Activated CD4-positive, alpha-beta T cell treated with anti-CD3 and anti-CD28 coated beads, Interleukin-2, amount 50 U/mL, for 48 hours (primary cell): ENCODE measurements at places on chromosomes 6 and 20.

GRCh38 chr6:12767016-12767415, 50.4 kb downstream of the PHACTR1 start:
- DNase-seq: no peak

- no peak for DNase-seq
Observed at GRCh38 chr6:118216751-118217150, 309.7 kb downstream of the SLC35F1 start.

DNA sequence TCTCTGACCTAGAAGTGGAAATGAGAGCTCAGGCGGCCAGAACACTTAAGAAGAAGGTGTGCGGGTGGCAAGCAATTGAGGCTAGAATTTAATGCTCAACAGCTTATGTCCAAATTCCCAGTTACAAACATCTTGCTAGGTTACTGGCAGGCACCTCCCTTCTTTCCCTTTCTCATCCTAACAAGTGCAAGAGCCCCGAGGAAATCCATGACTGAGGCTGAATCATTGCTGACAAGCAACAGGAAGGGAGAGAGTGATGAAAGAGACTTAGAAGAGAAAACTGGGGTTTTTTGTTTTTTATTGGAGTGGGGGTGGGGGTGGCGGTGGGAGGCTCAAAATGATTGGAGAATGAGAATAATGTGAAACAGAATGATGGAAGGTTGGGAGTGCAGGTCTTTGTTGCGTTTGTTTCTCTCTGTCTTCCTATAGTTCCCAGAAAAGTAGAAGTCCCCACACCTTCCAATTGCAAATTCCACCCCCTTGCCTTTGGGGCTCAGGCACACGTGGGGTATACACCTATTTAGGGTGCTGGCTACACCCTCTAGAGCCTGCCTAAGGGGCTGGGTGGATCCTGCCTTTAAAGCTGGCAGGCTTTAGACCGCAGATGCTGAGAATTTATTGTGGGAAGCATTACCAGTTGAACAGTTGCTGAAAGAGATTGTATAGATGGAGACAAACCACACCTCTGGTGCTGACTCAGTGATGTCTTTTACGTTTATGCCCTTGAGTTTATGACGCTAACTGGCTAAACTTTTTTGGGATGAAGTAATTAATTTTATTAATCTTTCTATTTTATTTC, 1.4 kb downstream of the FAM83B start:
- DNase-seq: no peak

- peak; percentile 67 for DNase-seq
Observed at GRCh38 chr20:10673842-10674683, at the start of gene JAG1. JAG1 (minus strand) TSS chr20:10673999; CDS start chr20:10673530, 469 bp downstream.

DNA sequence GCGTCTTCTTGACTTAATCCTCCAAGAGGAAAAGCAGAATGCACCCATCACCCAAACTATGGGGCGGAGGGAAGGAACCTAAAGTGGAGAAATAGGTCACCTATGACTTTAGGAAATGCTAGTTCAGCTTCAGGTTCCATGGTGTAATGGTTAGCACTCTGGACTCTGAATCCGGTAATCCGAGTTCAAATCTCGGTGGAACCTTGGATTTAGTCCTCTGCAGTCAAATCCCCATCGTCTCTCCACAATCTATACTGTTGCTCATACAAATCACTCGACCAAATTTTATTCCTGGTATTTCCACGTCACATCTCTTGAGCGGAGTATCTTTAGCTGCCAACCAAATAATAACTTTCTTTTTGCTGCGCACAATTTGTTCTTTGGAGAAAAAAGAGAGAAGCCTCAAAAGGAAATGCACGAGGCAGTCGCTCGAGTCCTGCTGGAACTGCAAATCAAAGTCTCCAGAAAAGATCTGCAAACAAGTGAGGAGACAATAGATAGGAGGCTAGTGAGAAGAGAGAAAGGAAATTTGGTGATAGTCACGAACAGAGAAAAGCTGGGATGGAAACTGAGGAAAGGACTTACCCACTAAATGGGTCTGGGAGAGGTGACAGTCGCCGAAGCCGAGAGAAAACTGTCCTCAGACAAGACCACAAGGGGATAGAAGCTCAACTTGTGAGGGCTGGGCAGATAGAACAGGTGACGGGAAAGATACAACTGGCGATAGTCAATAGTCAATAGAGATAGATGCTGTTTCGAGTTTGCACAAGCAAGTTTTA, 16.6 kb downstream of the POM121L2 start:
- DNase-seq: no peak

DNA sequence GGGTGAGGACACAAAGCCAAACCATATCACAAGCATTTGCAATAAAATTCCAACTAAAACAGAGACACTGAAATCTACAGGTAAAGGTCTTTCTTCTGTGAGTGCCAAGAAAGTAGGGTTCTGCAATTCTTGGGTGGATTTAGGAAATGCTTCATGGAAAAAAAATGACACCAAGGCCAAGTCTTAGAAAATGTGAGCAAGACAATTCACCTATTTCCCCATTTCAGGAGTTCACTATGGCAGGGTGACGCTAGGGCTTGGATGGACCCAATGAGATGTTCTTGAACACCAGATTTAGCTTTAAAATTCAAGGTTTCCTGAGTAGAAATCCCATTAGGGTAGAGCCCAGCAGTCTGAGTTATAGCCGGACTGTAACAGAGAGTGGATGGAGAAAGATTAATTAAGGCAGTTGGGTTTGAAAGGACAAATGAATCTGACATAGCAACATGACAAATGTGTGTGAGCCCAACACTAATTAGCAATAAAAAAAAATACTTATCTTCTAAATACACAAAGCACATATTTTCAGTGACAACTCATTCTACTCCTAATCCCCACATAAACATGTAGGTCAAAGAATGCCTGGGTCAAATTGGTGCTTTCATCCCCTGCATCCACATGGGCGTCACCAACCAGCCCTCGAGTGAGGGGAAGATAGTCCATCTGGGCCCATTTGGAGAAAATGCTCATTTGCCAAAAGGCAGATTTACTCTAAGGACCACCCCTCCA, 180.4 kb upstream of the JARID2 start:
- no peak for DNase-seq

- no peak for DNase-seq
Observed at GRCh38 chr6:49087369-49087768, 375.7 kb downstream of the MMUT start.

GRCh38 chr6:79030511-79030910, 47.5 kb downstream of the PHIP start:
- no peak for DNase-seq

- no peak for DNase-seq
Observed at GRCh38 chr6:40922281-40922680, 116.7 kb downstream of the UNC5CL start.

DNA sequence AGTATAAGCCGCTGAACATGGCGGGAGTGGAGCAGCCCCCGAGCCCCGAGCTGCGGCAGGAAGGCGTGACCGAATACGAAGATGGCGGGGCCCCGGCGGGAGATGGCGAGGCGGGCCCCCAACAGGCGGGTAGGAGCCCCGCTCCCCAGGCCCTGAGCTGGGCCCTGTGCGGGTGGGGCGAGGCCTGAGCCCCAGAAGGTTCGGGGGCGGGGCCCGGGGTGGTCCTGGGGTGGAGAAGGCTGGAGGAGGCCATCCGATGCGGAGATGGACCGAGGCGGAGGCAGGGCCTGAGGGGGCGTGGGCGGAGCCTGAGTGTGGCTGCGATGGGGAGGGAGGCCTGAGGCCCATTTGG, 7.1 kb downstream of the L3MBTL1 start:
- DNase-seq: peak; percentile 12

DNA sequence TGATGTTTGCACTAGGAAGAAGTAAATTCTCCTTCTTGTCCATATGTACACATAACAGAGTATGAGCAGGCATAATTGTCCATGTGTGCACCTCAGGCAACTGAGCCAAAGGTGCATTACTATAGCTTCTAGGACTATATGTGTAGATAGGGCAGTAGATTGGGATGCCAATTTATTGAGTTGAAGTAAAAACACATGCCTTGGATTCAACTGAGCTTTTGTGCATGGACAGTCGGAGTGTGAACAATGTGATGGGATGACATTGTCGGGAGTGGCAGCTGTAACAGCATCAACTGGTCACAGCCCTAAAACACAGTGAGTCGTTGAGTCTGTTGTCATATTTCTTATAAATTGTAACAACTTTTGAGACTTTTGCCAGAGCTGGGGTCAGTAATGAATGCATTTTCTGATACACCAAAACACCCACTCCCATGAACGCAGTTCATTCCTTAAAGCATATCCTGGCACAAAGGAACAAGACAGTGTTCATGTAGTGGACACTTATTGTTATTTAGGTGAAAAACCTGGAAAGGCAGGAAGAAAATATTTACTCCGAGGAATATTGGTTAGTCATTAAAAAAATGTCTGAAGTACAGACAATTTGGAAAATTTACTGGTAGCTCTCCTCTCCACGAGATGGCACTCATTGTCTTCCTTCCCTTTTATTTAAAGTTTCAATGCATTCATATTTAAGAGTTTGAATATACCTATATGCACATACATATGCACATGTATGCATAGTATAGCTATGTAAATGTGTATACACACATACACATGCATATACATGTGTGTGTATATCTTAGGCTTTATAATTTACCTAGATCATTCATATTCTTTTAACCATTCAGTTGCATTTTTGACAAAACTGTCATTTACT, 302.0 kb upstream of the STXBP5 start:
- DNase-seq: no peak

DNA sequence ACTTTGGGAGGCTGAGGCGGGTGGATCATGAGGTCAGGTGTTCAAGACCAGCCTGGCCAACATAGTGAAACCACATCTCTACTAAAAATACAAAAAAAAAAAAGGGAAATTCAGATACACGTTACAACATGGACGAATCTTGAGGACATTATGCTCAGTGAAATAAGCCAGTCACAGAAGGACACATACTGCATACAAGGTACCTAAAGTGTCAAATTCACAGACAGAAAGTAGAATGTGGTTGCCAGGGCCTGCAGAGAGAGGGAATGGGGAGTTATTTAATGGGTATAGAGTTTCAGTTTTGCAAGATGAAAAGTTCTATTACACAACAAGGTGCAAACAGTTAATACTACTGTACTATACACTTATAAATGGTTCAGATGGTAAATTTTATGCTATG, 75.1 kb downstream of the SNX5 start:
- no peak for DNase-seq

DNA sequence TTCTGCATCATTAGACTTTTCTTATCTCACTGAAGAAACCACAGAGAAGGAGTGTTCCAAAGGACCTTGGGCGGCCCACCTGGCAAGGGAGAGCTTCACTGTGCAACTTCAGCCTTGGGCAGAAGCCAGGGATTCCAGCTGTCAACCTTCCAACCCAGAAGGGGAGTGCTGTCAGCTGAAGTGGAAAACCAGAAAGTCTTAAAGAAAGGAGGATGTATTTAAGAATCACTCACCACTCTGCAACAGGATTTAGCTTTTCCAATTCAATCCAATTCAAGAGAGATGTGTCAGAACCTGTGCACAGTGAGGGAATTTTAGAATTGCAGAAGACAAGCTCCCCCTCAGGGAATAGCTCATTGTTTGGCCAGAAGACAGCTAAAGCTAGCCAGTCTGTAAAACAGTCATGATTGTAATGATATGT, 553.7 kb downstream of the CD83 start:
- DNase-seq: no peak

DNA sequence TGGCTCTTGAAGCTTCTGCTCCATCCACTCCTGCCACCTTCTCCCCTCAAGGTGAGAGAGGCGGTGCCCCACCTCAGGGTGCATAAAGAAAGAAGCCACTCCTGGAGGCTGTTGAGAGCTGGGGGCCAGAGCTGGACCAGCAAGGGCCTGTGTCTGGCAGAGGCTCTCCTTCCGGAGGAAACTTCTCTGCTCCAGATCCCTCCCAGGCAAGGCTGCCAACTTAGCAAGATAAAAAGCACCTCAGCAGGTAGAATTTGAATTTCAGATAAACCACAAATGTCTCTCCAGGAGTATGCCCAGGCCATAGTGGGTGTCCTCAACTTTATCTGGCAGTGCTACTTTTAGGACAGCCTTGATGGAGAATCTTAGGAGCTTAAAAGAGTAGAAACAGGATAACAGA, 13.8 kb downstream of the UNC93A start:
- DNase-seq: no peak

- DNase-seq: no peak
Observed at GRCh38 chr6:133526436-133526835, 285.3 kb downstream of the EYA4 start.

DNA sequence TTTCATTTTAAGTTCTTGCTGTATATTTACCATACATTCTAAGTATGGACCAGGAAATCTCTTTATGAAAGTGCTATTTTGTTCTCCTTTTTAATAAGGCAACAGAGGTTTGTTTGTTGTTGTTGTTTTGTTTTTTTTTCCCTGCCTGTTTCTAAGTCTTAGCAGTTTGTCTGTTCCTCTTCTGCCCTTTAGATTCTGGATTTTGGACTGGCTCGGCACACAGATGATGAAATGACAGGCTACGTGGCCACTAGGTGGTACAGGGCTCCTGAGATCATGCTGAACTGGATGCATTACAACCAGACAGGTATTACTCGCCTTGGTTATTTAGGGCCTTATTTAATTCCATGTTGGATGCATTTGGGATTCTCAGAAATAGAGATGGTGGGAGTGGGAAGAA, 48.0 kb downstream of the MAPK14 start:
- no peak for DNase-seq

DNA sequence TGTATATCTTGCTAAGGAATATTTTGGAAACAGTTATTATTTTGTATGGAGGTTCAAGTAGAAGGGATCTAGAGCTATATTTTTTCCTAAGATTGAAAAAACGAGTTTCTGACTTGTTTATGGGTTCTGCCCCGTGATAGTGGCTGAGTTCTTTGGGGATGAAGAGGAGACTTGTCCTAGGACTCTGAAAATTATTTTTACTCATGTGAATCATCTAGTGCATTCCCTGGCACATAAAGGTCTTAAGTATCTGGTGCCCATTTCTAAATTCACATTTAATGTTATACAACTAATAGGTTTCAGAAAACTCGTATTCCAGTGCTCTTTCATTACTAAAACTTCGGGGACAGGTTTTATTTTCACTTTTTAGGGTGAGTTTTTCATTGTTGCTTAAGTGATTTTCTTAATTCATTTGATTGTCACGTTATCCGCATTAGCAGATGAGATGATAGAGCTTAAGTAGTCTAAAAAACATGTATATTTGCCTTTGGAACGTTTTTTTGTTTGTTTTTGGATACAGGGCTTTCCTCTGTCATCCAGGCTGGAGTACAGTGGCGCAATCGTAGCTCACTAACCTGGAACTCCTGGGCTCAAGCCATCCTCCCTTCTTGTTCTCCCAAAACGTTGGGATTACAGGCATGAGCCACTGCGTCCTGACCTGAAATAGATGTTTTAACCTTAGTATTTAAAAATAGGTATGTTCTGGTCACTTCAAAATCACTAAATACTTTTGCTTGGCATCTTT, 2.1 kb downstream of the NFYA start:
- DNase-seq: no peak

DNA sequence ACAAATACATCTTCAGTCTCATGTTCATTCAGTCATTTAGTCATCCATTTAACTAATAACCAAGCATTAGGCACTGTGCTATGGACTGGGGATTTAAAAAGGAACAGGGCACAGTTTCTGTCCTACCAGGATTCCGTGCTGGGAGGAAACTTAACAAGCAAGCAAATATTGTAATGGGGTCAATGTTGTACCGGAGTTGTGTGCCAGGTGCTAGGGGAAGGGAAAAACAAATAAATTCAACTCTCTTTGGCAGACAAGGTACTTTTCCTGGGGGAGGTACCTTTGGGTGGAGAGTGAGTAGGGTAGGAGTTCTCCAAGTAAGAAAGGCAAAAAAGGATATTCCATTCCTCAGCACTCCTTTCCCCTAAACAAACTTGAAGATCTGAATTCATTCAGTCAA, 90.3 kb downstream of the OLIG3 start:
- no peak for DNase-seq
